ENCODE measurements at places on chromosomes 11 and 22.

GRCh38 chr11:46874586-46874985, 28.5 kb upstream of the CKAP5 start:
- no peak for DNase-seq

- DNase-seq = no peak
These were observed at the start of gene TMPRSS5 for GRCh38 chr11:113705871-113706655. Gene TMPRSS5 (minus strand): TSS chr11:113706308. CDS start chr11:113706224, 84 bp downstream.

GRCh38 chr11:126011265-126011664, 51.4 kb downstream of the CDON start:
- no peak for DNase-seq

DNA sequence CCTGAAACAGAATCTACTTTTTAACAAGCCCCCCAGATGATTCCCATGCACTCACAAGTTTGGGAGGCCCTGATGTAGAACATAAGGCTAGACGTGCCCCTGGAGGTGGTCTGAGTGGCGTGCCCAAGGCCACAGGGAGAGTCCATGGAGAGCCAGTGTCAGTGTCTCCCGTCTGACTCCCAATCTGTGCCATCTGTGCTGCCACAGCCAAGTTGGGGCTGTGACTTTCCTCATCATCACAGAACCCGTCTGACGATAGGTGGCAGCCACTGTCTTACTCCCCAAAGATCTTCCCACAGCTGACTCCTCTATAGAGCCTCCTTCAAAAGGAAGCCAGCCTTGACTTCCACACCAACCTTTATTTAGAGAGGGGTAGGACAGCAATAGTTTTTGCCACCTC, 470.5 kb downstream of the SOX6 start:
- no peak for DNase-seq

- DNase-seq = no peak
These were observed 1.4 kb upstream of the SIGIRR start for GRCh38 chr11:416051-416756.

- DNase-seq = peak; percentile 38
These were observed 15.1 kb upstream of the PAMR1 start for GRCh38 chr11:35540526-35540925.

DNA sequence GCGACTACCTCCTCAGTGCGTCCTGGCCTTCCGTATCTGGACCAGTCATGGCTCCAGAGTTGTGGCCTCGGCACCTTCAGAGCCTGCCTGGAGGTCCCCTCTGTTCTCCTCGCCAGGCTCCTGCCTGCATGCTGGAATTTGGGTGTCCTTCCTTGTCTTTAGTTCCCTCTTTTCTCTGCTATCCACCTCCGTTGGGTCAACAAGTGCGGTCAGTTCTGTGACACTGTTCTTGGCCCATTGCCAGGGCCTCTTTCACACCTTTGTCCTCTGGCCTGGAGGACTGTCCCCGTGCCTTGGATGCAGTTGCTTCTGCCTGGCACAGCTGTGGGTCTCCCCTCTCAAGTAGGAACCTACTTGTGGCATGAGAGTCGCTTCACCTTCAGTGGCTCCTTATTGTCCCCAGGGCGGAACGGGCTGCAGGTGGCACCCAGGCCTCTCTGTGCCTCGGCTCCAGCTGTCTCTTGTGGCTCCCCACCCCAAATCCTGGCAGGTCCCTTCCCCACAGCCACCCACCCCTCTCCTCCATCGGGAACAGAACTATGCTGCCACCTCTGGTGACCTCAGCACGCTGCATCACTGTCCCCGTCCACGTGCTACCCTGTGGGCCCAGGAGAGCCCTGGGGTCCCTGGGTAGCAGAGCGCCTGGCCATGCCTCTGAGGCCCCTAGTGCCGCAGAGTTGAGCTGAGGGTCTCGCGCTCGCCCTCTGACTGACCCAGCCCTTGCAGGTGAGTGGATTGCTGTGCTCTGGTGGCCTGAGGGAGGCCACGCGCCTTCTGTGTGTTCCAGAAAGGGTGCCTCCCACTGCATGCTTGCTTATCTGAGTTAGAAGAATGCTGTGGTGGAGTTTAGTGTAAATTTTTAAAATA, 4.7 kb downstream of the DGCR8 start:
- DNase-seq = no peak

DNA sequence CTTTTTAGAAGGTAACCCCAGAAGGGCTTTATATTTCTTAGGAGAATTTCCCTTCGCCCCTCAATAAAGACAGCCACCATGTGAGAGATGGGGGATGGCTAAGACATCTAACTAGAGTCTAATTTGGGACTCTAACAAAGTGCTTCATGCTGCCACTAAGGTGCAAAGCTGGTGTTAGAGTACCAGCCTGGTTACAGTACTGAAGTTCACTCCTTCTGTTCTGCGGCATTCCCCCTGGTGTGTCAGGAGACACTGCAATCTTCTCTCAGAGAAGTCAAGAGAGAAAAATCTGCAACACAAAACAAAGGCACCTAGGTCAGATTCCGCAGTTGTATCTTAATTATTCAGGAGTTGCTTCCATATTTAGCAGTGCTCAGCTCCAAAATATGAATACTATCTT, 603.0 kb upstream of the CADM1 start:
- DNase-seq = no peak

DNA sequence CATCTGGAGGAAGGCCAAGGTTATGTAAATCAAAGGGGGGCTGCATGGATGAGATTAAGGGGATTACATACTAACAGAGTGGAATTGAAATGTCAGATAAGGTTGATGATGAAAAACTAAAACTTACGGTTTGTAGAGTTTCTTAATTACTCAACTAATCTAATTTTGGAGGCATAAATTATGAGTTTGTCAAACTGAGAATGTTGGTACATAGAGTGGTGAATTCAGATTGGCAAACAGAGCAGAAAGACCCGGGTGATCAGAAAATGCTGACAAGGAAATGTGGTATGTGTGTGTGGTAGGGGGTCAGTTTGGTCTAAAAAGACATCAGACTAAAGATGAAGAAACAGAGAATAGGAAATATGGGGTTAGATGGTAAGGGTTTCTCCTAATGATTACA, 11.0 kb downstream of the MS4A6E start:
- no peak for DNase-seq

- no peak for DNase-seq
These were observed 71.6 kb downstream of the EXT2 start for GRCh38 chr11:44167046-44167445.

GRCh38 chr11:9002920-9003572, 755 bp downstream of the NRIP3 start:
- DNase-seq = no peak

DNA sequence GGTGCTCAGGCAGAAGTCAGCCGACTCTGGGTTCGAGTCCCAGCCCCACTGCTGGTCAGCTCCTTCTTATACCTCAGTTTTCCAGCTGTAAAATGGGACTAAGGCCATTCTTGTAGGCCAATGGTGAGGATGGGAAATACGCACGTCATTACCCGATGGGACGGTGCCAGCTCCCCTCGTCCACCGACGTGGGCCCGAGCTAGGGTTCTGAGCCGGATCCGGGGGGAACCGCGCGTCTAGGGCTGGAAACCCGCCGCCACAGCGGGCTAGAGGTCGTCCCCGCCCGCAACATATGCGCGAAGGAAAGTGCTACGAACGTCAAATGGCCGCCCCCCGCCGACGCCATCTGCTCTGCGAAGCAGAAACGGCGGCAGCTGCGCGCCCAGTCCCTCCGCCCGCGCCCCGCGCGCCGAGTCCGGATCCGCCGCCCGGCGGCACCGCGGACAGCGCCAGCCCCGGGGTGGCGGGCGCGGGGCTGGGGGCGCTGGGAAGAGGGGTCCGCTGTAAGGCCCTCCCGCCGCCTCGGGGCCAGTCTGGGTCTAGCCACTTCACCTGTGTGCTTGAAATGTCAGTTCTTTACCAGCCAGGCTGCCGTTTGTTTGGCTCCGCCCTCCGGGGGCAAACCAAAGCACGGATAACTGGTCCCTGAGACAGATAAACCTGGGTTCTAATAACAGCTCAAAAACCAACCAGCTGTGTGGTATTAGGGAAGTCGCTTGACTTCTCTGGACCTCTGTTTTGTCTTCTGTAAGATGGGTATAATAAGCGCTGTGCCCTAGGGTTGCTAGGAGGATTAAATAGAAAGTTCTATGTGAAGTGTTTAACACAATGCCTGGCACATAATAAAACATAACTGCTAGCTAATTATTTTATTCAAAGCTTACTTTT, 103.5 kb upstream of the RCN1 start:
- DNase-seq = no peak

DNA sequence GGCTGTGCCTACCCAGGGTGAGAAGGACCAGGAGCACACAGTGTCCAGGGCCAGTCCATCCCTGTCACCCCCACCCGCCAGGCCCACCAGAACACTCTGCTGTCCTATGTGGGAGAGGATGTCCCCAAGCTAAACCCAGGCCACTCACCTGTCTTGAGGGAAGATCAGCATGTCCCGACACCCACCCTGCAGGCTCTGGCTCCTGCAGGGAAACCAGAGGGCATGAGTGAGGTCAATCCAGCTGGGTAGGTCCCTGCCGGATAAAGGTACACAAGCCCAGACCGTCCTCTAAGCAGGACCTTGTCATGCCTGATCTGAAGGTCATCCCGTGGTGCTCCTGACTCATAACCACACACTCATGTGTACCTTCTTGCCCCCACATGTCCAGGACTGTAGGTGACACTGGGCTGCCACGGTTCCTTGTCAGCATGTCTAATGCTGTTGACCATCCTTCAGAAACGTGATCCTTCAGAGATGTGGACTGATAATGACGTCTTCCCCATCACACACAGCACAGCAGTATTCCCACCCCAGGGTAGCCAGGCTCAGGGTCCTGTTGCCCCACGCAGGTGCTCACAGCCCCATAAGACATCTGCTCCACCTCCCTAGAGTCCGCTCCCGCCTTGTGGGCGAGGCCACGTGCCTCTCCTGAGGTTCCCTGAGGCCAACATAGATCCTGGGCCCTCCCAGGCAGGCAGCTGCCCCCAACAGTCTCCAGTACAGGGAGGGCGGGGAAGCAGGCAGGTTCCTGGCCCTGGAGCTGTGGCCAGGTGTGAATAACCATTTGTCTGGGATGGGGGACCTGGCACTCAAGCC, 6.1 kb downstream of the ARVCF start:
- peak; percentile 58 for DNase-seq

DNA sequence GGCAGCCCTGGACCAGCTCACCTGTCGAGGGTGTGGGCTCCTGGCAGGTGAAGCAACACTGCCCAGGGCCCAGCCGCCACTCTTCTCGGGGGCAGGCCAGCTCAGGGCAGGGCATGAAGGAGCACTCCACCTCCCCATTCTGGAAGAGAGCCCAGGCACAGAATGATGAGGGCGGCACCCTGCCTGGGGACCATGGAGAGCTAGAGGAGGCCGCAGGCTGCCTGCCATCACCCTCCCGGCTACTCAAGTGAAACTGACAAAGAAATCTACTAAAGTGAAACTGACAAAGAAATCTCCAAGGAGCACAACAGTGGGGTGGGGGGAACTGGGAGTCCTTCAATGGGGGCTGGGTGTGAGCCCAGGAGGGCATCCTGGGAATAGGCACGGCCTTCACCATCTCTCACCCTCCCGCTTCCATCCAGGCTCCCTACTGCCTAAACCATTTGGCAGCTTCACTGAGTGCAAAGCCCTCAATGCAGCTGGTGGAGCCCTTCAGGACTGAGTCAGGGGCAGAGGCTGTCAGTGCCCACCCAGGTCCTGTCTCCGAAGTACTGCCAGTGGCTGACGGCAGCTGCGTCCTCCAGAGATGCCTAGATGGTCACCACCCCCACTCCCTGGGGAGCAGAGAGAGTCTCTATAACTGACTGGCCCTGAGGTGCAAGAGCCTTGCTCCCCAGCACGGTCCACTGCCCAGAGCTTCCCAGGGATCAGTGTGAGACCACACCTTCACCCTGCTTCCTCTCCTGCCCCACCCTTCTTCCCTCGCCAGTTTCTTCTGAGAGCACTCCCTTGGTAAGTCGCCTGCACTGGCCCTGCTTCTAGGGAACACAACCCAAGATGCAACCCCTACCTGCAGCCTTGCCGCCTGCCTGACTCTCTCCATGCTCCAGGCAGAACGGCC, 21.7 kb downstream of the VWCE start:
- peak; percentile 37 for DNase-seq

DNA sequence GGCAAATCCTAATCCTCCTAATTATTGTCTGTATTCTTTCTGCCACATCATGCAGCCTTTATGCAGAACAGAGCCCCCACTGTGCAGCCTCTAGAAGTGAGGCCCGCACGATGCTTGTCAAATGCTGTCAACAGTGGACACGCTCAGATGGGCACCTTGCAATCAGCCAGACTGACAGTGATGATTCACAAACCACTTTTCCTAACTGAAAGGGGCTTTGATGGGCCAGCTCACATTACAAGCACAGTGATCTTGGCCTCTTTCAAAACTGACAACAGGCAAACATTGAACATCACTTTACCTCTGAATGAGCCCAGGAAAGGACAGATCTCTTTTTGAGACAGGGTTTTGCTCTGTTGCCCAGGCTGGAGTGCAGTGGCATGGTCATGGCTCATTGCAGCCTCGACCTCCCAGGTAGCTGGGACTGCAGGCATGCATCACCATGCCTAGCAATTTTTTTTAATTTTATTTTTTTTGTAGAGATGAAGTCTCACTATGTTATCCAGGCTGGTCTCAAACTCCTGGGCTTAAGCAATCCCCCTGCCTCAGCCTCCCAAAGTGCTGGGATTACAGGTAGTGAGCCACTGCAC, 18.0 kb upstream of the E2F8 start:
- DNase-seq = no peak

- DNase-seq = no peak
These were observed 9.5 kb upstream of the ADA2 start for GRCh38 chr22:17228725-17229126.

DNA sequence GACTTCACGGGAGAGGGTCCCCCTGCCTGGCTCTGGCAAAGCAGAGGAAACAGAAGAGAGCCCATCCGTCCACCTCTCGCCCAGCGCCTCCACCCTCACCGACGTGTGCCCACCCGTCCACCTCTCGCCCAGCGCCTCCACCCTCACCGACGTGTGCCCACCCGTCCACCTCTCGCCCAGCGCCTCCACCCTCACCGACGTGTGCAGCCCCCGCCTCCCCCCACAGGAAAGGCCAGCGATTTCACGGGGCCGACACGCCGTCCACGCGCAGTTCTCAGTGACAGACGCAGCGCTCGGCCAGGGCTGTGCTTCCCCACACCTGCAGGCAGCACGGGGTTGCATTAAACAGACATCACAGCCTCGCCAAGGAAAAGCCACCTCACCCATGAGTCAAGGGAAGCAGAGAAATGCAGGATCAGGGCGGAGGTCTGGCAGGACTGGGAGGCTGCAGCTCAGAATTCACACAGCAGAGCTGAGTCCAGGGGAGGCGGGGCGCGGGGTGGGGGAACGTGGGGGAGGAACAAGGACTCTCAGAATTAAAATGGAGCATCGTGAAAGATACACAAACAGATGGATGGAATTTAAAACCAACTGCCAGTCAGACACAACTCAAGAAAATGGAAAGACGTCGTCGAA, 377.7 kb downstream of the BRD1 start:
- no peak for DNase-seq

DNA sequence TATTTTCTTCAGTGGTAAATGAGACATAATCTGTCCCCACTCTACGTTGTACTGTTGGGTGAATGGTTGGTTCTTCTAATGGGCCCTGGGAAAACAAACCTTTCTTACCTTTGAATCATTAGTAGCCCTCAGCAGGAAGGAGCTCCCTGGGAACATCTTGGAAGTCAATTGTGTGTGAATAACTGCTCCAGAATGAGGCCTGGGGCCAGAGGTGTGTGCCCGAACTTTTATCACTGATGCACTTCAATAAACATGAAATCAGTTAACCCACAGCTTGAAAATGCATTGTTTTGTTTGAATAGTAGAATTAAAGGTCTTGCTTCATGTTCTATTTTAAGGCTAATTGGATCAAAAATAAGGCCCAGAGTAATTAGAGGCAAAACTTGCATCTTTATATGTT, 67.1 kb downstream of the NAV2 start:
- DNase-seq = no peak

Measured in mammary epithelial cell (primary cell).